ENCODE measurements at places on chromosomes 7 and 10.

DNA sequence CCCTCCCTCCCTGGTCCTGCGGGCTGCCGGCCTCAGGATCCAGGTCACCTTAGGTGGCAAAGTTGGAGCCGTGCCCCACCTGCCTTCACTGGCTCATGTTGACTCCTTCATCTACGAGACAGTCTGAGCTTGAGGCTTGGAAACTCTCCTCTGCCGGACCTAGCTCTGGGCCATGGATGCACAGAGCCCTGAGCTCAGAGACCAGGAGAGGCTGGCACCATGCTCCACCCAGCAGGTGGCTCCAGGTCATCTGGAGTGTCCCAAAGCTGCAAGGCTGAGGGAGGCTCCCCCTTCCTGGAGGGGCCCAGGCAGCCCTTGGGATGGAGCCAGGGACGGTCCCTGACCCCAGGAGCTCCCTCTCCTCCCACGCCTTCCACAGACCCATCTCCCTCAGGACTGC lies 81.3 kb downstream of the PDGFA start:
- no peak for DNase-seq

GRCh38 chr10:113434315-113434714 lies 118.5 kb upstream of the HABP2 start:
- no peak for DNase-seq

DNA sequence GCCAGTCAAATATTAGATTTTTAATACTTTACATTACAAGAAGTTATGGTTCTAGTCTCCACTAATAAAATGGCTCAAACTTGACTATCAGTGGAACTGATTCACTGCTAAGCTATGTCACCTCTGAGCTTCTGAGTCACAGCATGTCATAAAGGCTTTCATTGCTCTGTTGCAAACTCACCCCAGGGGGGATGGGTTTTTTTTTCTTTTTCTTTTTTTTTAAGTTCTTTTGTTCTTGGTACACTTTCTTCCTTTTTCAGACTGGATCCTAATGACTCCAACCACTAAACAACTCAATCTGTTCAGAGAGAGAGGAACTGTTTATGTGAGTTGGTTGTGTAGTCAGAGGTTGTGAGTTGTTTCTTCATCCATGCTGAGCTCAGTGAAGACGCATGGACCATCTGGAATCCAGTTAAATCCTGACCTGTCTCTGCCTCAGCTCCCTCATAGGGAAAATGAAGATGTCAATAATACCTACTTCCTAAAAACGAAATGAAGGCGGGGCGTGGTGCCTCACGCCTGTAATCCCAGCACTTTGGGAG lies 11.0 kb downstream of the MYOF start:
- no peak for DNase-seq

DNA sequence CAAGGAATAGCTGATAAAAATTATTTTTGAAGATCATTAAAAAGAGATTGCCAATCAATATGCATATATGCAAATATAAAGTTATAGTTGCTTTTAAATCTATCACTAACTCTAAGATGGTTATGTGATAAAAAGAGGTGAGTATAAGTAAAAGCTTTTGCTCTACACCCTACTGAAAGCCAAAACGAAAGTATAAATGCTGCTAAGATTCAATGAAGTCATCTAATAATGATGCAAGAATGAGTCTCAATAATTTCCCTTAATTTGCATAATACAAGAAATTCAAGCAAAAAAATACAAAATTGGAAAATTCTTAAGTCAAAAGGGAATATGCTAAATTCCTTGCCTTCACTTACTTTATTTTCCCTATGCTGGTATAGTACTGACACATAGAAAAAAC lies 75.2 kb downstream of the WAPL start:
- DNase-seq: no peak

GRCh38 chr7:12722136-12722535 lies 34.7 kb downstream of the ARL4A start:
- no peak for DNase-seq

DNA sequence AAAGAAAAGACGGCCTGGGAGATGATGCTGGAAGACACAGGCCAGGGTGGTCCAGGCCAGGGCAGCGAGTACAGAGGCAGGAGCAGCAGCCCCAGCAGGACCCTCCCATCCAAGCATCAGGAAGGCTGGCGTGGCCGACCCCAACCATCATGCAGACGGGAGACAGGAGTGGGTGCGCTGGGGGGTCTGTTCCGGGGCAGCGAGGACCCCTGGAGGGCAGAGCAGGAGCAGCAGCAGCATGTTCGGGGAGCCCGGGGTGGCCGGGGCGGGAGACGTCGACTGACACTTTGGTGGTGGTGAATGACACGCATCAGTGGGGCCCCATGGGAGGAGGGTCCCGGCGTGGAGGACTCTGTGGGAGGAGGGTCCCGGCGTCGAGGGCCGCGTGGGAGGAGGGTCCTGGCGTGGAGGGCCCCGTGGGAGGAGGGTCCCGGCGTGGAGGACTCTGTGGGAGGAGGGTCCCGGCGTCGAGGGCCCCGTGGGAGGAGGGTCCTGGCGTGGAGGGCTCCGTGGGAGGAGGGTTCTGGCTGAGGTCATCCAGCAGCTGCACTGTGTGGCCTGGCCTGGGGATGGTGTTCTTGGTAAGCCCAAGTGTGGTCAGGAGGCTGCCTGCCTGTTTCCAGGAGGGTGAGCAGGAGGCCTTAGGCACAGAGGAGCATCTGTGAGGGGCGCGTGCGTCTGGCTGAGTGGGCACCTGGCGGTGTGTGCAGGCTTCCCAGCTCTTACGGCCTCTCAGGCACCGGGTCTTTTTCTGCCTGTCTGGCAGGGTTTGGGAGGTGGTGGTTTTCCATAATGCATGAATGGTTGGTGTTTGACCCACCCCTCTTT lies 38.9 kb downstream of the FAM20C start:
- no peak for DNase-seq

DNA sequence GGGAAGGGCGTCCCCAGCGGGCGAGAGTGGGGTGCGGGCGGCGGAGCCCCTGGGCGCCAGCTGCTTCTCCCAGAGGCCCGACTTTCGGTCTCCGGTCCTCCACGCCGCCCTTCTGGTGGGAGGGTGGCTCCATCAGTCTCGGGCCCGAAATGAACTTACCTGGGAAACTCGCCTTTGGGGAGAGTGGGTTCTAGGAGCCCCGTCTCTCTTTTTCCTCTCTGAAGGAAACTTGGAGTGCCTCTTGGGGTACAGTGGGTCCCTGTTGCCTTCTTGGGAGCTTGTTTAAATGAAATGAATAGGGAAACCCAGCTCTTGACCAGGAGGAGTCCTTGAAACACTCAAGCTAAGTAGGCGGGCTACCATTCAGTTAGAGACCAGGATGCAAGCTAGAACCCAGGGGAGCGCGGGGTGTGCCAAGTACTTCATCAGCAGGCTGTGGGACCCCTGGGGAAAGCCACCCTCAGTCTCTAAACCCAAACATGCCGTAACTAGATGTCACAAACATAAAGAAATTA lies 1.3 kb downstream of the SLC26A4 start:
- DNase-seq: no peak

GRCh38 chr10:88070080-88070880 lies 206.9 kb downstream of the PTEN start:
- no peak for DNase-seq

DNA sequence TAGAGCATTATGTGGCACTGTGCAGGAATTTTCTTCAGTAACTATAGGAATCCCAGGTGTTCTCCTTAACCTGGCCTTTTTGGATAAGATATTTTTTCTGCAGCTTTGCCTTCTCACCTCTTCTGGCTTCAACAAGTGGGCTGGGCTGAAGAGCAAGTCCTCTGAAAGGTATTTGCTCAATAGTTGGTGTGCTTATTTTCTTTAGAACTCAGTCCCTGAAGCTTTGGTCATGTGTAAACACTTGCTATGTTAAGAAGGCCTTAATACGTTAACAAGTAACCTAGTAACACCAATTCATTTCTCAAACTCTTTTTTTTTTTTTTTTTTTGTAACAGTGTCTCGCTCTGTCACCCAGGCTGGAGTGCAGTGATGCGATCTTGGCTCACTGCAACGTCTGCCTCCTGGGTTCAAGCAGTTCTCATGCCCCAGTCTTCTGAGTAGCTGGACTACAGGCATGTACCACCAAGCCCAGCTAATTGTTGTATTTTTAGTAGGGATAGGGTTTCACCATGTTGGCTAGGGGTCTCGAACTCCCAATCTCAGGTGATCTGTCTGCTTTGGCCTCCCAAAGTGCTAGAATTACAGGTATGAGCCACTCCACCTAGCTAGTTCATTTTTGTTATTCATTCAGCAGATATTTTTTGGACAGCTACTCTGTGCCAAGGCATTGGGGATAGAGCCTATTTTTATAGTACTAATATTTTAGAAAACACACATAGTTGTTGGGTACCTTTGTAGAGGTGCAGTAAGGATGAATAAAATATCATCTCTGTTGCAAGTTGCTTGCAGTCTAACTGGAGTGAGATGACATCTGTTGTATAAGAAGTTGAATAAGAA lies 164.6 kb downstream of the SND1 start:
- DNase-seq: no peak

- DNase-seq: no peak
Observed at GRCh38 chr7:110881721-110882120, 209.2 kb upstream of the LRRN3 start.

DNA sequence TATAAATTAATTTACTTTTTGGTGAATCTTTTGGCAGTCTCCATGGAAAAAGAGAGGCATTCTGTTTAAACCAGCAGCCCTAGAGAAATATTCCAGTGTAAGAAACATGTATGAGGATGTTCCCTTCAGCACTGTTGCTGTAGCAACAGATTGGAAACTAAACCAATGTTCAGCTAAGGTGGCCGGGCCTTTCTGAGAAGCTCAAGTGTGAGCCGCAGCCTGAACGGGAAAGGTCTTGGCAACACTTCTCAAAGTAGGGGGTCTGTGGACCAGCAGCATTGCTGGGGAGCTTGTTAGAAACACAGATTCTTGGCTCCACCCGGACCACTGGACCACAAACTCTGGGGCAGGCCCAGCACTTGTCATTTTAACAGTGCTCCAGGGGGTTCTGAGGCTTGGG lies 36.2 kb downstream of the RAMP3 start:
- no peak for DNase-seq

DNA sequence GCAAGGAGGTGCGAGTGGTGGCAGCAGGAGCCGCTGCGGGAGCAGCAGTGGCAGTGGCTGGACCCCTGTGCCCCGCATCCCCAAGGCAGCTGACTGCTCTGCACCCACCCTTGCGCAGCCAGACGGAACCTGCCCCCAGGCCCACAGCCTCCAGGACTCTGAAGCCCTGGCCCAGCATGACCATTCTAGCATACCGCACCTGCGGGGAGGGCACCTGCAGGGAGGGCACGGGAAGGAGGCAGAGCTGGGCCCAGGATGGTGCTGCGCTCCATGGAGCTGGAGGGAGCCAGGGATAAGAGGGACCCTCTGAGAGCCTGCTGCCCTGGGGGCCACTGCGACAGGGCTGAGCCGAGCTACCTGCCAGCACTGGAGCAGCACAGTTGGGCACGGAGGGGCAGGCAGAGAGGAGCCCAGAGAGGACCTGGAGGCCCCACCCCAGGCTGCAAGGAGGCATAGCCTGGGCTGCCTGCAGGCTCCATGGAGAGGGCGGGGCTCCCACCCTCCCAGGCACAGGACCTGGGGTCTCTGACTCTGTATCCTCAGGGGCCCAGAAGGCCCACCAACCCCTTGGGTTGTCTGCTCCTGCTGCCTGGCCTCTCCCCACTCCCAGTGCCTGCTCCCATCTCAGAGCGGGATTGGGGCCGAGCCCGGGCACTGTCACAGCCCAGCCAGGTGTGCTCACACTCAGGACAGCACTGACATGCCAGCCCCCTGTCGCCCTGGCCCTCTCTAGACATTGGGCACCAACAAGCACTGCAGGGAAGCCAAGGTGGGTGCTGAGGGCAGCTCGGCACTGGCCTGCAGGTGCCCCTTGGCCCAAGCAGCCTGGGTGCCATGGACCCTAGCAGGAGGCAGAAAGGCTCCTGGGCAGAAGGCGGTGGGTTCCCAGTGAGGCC lies 87.6 kb downstream of the HTR7 start:
- no peak for DNase-seq

- DNase-seq: no peak
Observed at GRCh38 chr7:8260871-8261694, 884 bp downstream of the ICA1 start.

GRCh38 chr10:6401558-6402348 lies 178.3 kb downstream of the PRKCQ start:
- no peak for DNase-seq

GRCh38 chr7:360454-361100 lies 70.6 kb downstream of the FOXL3 start:
- DNase-seq: peak; percentile 26

- DNase-seq: no peak
Observed at GRCh38 chr7:106878748-106879439, 13.8 kb downstream of the PIK3CG start.

DNA sequence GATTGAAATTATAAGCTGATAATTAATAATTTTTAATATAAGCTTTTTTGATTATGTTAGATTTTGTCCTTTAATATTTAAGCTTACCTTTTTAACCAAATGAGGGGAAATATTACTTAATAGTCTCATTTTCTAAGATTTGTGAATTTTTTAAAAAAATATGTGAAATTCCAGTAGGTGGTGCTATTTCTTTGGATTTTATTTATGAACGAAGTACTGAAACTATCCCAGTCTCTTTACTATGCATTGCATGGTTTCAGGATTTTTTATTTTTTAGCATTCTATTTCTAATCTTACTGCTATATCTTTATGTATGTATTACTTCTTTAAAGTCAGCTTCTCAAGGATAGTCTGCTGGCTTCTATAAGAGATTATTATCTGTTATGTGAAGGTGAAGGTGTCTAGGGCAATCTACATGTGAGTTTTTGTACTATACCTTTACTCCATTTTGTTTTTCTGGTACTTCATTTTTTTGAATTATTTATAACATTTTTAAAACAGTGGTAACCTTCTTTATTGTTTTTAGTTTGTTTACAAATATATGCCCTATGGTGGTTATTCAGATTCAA lies 78.3 kb downstream of the ATRNL1 start:
- no peak for DNase-seq

DNA sequence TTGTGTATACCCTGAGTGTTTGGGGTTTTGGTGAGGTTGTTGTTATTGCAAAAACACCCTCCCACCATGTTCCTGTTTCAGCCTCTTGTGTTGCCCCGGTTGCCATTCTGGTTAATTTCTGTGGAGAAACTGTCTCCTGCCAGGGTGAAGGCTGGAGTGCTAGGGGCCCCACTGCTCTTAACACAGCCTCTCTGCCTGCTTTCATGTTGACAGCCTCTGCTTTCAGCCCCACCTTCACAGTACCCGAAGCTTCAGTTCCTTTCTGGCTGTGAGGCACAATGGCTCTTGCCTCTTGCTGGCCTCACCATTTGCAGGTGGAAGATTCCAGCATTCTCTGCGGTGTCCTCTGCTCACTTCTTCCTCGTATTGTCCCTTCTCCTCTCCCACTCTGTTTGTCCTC lies 19.2 kb downstream of the SLC18A2 start:
- peak; percentile 2 for DNase-seq

DNA sequence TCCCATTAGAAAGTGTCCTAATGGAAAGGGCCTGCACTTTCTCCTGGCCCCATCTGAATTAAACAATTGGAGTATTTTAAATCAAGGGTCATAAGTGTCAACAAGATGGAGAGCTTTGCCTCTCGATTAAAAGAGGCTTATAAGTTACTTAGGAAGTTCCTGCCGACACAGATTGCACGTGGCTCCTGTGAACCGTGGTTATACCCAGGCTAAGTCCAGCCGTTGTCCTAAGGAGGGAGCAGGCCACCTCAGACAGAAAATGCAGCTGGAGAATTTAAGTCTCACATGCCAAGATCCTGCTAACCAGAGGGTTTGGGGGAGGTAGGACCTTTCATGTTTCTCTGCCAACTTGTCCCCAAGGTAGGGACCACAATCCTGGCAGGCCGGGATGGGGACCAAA lies 626.5 kb upstream of the GALNT17 start:
- no peak for DNase-seq

- DNase-seq: no peak
Observed at GRCh38 chr10:14123139-14123538, 207.6 kb downstream of the FRMD4A start.

GRCh38 chr7:150357270-150357669 lies 11.4 kb upstream of the REPIN1 start:
- no peak for DNase-seq

Measured in stimulated activated CD8-positive, alpha-beta memory T cell treated with anti-CD3 and anti-CD28 coated beads, Interleukin-7, amount 100 ng/mL, for 48 hours (primary cell).